8988T (cell line): ENCODE measurements at places on chromosomes 3 and 15.

DNA sequence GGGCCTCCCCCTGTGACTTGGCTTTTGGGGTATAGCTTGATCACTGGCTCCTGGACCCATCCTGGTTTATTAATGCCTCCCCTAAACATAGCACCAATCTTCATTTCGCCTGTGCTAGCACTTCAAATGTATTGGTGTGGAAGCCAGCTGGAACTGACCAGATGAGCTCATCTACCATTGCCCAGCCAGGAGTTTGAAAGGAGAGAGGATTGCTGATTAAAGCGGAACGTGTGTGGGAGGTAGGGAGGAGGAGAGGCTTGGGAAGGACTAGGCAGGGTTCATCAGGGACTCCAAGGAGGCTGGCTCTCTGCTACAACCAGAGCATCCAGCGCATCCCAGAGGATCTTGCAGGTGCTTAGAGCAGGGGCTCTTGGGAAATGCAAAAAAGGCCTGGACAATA, 34.4 kb upstream of the TLE3 start:
- no peak for DNase-seq

DNA sequence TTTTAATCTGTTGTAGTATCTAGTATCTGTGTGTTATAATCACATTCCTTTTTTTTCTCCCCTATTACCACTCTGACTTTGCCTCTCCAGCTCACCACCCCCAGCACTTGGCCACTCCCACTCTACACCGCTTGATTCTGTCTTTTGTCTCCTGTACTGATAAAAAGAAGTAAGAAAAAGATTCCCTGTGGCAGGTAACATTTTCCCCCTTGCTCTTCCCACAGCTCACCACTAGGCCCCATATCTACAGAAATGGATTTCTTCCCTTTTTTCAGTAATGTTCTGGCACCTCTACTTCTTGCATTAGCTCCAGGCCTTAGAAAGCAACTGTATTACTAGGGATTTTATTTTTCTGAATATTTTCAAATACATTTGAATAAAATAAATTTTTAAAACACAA, 25.6 kb downstream of the KCNH8 start:
- DNase-seq, result no peak

- no peak for DNase-seq
These were observed 2.3 kb upstream of the SHC4 start for GRCh38 chr15:48965972-48966371.

- DNase-seq, result no peak
These were observed 263.5 kb downstream of the NFKBIZ start for GRCh38 chr3:102112704-102113230.

DNA sequence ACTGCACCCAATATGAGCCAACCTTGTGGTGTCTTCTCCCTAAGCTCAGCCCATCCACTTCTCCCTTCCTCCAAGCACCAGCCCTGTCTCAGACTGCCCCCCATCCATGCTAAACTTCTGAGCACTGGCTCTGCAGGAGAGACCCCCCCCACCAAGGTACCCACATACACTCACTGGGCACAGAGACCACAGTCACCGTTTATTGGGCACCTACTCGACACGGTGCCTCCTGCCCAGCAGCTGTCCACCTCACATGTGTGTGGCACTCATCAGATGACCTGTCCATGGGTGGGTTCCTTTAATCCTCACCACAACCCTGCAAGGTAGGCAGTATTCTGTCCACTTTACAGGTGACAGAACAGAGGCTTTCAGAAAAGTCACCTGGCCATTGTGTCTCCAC, 22.3 kb upstream of the SFMBT1 start:
- no peak for DNase-seq

DNA sequence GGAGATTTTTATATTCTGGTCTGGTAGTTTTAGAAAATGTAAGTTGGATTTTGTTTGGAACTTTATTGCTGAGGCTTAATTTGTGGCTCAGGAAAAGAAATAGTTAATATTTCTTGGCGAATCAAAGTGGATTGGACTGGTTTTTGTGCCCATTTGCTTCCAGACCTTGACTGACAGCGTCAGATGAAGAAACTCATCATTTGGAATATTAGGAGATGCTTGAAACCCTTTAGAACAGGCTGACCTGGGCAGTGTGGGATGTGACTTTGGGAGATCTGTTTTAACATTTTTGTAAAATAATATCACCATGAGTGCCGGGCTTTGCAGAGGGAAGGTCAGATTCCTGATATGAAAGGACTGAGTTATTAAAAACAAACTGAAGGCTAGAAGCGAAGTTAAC, 83.0 kb downstream of the AAGAB start:
- no peak for DNase-seq

- DNase-seq, result no peak
These were observed 196.8 kb upstream of the ICE2 start for GRCh38 chr15:60675763-60676162.

DNA sequence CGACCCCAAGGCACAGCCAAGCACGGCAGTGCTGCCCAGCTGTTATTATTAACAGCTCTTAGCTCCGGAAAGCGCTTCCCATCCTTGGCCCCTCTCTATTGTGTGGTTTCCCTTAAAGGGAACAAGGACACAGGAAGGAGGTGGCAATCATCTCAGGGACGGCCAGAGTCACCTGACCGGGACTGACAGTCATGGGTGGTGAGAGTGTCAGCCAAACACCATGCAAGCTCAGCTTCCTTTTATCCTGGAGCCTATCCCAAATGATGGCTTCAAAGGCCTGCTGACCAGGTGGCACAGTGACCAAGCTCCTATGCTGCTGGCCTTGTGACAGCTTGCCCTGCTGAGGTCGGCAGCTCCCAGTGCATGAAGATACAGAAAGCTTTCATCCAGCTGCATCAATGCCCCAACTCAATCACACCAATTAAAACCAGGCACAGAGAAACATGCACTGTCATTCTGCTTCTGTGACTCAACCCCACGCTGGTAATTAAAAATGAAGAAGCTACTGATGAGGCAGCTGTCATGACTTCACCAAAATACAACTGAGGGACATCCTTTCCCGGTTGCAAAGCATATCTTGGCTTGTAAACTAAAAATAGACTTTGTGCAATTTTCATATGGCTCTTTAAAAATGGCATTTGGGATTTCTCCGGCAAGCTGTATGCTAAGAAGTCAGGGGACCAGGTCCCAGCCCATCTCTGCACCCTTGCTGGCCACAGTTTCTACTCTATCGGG, 34.0 kb downstream of the PCSK6 start:
- DNase-seq, result no peak
